ENCODE measurements at places on chromosomes 3 and 15.

DNA sequence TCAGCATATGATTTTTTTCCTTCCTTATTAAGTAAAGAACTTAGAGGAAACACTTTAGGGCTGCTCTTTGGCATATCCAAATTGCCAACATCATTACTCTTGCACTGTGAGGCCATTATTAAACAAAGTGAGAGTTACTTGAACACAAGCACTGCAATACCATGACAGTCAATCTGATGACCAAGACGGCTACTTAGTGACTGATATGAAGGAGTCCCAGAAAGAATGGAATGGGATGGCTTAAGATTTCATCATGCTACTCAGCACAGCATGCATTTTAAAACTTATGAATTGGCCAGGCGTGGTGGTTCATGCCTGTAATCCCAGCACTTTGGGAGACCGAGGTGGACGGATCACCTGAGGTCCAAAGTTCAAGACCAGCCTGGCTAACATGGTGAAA, 55.2 kb downstream of the FAM98B start:
- DNase-seq = peak; percentile 52

- no peak for DNase-seq
These were observed 152.8 kb downstream of the CHDH start for GRCh38 chr3:53693451-53693850.

DNA sequence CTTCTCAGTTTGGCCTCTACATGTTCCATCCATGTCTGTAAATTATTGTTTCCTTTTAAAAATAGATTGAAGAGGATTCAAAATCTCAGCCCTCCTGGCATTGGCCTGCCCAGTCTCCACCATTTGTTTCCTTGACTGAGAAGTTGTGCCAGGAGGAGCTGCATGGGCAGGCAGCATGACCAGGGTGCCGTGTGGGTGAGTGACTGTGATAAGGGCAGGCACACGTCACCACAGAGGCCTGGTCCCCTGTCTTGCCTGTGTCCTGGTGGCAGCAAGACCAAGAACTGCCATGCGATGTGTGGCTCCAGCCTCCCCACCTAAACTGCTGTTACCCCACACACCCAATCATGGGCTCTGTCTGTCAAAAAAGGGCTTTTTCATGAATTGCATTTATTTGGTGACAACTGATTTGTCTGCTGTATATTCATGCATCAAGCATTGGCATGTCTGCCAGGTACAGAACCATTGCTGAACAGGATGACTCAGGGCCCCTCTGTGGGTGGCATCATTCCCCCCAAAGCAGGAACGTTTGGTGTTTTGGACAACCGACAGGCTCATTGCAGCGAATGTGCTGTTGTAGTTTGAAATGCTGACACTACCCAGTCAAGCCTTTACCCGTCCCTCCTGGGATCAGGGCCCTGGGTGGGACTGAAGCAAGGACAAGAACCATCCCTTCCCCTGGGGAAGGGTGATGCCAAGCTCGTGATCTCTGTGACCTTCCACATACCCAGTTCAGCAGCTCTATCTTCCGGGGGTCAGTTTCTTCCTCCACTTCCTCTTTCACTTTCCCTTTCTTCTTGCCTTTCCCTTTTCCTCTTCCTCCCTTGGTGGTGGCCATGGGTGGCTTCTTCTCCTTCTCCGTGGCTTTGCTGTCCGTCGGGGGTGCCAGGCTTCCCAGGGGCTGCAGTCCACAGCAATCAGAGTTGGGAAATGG, 51.6 kb downstream of the TRPM1 start:
- no peak for DNase-seq

GRCh38 chr3:136929977-136930670, 27.7 kb upstream of the IL20RB start:
- DNase-seq = no peak

DNA sequence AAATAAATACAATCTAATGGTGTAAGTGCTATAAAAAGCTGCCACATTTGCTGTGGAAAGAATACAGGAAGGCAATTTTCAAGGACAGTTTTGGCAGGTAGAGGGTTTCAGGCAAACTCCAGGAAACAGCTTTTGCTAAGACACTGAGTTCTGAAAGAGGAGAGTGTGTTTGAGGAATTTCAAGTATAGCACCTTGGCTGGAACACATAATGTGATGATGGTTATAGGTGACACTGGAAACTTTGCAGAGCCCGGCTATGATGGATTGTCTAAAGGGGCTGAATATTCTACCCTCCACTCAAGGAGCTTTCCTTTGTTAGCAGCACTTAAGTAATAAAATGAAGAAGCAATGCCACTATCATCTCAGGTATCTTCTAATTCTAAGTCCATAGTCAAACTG, 209.4 kb upstream of the TGFBR2 start:
- DNase-seq = no peak

DNA sequence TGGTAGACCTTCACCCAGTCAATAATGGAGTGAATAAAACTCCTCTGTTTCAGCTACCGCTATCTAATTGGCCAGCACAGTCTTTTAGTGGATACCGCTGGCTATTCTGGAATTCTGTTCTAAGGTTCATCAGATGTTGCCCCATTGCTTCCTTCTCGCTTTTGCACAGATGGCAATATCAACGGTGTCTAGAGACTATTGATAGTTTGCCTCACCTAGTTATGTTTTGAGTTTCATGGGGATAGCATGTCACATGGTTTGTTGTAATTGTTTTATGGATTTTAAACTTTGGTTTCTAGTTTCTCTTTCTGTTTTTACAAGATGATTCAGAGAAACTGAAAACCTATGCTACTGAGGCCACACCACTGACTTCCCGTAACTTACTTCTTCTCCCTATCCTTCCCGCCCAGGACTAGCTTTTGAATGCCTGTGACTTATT, 2.0 kb downstream of the XRN1 start:
- DNase-seq = peak; percentile 36

GRCh38 chr15:44207643-44208042, 12.6 kb upstream of the FRMD5 start:
- peak; percentile 68 for DNase-seq

- DNase-seq = no peak
These were observed 98.0 kb downstream of the KCNAB1 start for GRCh38 chr3:156218353-156218744.

- no peak for DNase-seq
These were observed 435.9 kb downstream of the NR2F2 start for GRCh38 chr15:96766366-96766765.

GRCh38 chr15:79028411-79028964, 62.1 kb downstream of the RASGRF1 start:
- peak; percentile 38 for DNase-seq

DNA sequence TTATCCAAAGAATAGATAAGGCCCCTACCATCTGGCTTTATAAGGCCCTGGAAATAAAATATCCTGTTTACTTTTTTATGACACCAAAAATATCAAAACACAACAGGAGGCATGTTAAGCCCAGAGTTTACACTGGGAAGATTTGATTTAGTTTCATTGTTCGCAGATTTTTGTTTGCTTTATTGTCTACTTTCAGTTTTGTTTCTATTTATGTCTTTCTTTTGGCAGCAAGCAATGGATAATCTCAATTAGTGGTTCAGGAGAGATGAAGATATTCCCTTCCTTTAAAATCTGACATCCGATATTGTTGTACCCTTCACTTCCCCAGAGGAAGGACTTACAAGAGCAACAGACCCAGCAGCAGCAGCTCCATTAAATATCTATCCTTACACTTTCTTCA, 249.4 kb upstream of the ARPP21 start:
- DNase-seq = no peak

DNA sequence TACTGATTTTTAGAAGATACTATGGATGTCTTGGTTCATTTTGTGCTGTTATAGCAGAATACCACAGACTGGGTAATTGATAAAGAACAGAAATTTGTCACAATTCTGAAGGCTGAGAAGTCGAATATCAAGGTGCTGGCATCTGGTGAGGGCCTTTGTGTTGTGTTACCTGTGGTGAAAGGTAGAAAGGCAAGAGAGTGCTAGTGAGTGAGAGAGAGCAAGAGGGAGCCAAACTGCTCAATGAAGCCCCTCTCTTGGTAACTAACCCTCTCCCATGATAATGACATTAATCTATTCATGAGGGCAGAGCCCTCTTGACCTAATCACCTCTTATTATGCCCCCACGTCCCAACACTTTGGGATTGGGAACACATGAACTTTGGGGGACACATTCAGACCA, 31.3 kb downstream of the PDCD6IP start:
- DNase-seq = no peak

GRCh38 chr3:187828579-187829452, 83.5 kb upstream of the BCL6 start:
- no peak for DNase-seq

DNA sequence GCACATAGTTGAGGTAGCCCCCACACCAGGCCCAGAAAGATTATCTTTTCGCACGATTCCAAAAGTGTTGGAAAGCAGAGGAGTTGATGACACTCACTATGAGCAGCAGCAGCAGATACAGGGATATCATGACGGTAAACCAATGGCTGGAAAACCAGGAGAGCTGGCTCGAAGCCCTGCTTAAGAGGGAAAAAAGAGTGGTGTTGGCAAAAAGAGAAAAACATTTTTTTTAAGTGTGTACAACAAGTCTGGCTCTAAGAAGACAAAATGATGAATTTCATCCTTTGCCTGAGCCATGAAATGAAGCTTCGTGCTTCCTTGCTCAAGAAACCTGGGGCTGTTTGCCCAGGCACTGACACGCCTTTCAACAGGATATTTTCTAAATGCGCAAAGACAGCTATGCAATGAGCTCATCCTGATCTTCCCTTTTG, 27.3 kb downstream of the PARP16 start:
- DNase-seq = no peak

DNA sequence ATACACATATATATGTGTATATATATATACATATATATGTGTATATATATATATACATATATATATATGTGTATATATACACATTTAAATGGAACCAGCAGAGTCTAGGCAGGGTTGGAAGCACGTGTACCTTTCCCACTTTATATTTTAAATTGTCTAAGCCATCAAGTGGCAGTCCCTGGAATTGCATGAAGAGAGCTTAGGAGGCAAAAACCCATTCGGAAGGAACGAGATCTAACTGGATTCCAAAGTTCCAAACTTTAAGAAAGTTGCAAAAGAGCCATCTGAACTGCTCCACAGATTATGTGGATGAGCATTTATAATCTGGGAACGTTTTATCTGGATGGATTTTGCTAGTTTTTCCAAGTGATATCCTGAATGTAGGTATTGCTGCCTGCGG, 186.5 kb downstream of the FOXP1 start:
- DNase-seq = peak; percentile 43
